ENCODE measurements at places on chromosomes 3 and 15. TPM values are rescaled to one million over a fixed set of nuclear protein-coding genes. Genes with fewer than 3 reads are reported as not detected.

The MB21D2 gene
- 8.7 TPM for total RNA-seq

The CLEC3B gene
- total RNA-seq = 58.9 TPM

The MOBP gene
- not detected for total RNA-seq

The RPP25 gene
- 7.3 TPM for total RNA-seq

The BFSP2 gene
- total RNA-seq = not detected
